NCI-H1930 (cell line): ENCODE measurements at places on chromosomes 1 and 21.

- DNase-seq, result peak; percentile 72
These were observed 87.5 kb upstream of the RHOU start for GRCh38 chr1:228647523-228648444.

- no peak for DNase-seq
These were observed 392 bp downstream of the GSTM2 start for GRCh38 chr1:109668123-109668775.

GRCh38 chr1:114075105-114075504 is 78.6 kb downstream of the SYT6 start:
- DNase-seq, result no peak

DNA sequence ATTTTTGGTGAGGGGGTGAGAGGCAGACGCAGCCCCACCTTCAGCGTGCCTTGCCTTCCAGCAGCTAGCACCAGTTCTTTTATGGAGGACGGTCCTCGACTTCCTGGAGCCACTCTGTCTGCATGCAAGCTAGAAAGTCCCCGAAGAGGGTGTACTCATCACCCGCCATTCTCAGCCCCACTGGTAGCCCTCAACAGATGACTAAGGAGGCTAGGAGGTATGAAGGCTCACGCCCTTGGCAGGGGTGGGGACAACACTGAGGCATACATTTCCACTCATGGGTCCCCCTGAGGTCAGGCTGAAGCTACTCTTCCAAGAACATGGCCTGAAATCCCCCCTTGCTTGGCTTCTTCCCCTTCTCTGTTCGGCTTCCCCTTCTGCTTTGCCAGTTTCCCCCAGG is 8.9 kb upstream of the PTPRF start:
- DNase-seq, result no peak

DNA sequence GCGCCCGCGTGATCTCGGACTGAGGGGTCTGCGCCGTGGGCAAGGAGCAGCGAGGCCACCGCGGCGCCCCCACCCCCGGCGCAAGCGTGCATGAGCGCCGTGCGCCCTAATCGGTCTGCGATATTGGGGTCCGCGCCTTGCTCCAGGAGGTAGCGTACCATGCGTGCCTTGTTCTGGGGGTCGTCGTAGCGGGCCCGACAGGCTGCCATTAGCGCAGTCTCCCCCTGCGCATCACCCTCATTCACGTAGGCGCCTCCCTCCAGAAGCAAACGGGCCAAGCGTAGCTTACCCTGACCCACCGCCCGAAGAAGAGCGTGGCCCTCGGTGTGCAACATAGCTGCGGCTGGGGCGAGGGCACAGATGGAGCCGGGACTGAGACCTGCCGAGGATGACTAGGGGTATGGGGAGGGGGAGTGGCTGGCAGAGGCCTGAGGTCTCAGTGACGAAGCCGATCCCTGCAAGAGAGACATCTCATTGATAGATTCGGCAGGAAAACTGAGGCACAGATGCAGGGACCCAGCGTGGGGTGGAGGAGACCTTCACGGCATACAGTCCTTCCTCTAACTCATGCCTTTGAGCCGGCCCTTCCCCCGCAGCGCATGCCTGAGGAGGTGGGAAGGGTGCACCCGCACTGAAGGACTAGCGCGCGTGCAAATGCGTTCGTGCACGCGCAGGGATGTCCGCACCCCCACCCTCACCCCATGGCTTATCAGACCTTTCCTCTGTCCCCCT is 2.8 kb downstream of the ANKRD34A start:
- no peak for DNase-seq

DNA sequence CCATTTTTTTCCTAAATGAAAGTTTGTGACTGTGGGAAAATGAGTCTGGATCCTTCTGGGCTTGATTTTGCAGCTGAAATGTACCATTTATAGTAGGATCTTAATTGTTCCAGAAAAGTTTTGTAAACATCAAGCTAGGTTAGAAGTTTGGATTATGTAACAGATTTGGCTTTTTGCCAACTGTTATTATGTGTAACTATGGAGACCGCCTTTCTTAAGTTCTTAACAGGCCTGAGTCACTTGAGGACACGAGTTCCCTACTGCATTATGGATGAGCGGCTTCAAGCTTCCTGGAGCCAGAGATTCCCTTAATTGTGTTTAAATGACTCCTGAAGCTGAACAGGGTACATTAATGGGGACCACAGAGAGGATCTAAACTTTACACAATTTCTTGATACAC is 22.2 kb downstream of the SLC25A33 start:
- no peak for DNase-seq
